CD4-positive, alpha-beta T cell treated with Interleukin-12 subunit alpha and Interleukin-12 subunit beta, for 1 hour (primary cell): ENCODE measurements at places on chromosomes 1 and 21.

GRCh38 chr1:50426108-50426700 is 3.0 kb upstream of the DMRTA2 start:
- DNase-seq, result no peak

- no peak for DNase-seq
Observed at GRCh38 chr21:30996728-30997127, 41.5 kb downstream of the KRTAP19-8 start.

DNA sequence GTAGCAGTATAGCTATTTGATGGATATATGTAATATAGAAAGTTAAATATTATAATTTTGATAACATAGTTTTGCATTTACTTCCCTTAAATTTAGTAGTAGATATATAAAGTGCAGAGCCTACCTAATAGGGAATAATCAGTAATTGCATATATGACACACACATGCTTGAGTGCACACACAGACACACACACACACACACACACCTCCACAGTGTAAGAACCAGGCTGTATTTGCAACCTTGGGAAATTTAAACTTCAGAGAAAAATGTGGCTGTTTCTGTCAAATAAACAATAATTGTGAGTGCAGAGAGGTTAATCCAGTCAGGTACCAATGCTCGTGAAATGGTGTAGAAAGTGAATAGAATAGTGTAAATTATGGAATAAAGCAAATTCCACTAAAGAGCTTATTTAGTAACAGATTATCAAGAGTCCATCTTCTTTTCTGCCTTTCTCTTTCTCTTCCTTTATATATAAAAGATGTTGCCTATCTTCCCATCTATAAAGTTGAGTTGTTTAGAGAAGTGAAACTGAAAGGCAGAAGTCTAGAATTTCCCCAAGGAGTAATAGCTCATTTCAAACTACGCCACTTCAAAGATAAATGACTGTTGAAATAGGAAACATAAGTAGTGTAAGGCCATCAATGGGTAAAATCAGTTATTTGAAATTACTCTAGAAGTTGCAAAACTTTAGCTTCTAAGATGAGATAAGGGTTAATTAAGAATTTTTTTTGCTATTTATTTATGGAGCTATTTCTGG is 273.7 kb downstream of the SRGAP2C start:
- DNase-seq, result peak; percentile 55

DNA sequence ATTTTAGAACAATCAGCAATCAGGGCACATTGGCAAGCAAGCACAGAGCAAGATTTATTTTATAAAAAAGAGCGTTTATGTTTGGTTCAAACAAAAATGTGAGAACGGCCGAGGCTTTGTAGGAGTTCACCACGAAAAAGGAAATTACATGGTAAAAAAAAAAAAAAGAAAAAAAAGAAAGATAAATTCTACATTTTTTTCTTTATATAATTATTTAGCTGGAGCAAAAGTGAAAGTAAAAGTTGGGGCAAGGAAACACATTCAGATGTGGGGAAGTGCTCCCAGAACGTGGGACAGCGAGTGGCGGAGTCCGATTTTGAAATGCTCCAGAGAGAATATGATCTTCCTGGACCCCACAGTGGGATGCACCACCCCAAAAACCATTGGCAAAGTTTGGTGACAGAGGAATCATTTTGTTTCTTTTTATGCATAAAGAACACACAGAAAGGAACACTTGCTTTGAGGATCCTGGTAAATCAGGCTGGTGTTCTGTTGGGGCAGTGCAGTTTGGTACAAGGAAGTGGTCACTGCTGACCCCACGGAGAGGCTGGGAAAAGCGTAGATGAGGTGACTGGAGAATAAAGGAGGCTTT is 16.3 kb upstream of the ATP5PO start:
- peak; percentile 57 for DNase-seq

GRCh38 chr1:193411714-193412113 is 225.3 kb upstream of the B3GALT2 start:
- peak; percentile 14 for DNase-seq

DNA sequence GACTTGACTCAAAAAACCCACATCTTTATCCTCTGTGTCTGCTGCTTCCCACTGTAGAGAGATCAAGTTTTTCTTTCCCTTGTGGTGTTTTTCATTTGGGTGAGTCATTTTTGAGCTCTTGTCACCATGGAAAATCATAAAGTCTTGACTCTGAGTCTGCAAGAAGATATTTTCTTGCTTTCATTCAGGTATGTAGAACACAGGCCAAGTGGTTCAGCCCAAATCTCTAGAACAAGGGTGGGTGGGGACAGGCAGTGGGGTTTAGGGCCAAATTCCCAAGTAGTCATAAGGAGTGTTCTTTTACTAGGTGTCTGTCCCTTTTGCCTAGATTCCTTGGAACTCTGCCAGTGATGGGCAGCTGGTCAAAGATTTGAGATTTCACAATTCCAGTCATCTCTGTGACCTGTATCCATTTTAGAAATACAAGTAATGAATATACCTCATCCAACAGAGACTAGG is 21.5 kb upstream of the ARHGAP29 start:
- DNase-seq, result no peak
